Posterior vena cava (tissue), 2 donors: ENCODE measurements at places on chromosomes 13 and 19. TPM values are rescaled to one million over a fixed set of nuclear protein-coding genes. Genes with fewer than 3 reads are reported as not detected.

CATSPERD gene
- total RNA-seq = not detected

DCLK1 gene
- 112 TPM for total RNA-seq

SYCN gene
- not detected for total RNA-seq

- DNase-seq = no peak
Measured at GRCh38 chr19:39864118-39864517, 17.9 kb upstream of the FBL start.

- DNase-seq = no peak
Measured at GRCh38 chr13:96314974-96315373, 225.1 kb downstream of the HS6ST3 start.
